ELR (cell line): ENCODE measurements at places on chromosomes 4 and X.

- DNase-seq: peak; percentile 36
Observed at GRCh38 chr4:78653655-78654054, 102.1 kb downstream of the ANXA3 start.

GRCh38 chr4:94304365-94304971 lies 38.2 kb downstream of the HPGDS start:
- peak; percentile 46 for DNase-seq

DNA sequence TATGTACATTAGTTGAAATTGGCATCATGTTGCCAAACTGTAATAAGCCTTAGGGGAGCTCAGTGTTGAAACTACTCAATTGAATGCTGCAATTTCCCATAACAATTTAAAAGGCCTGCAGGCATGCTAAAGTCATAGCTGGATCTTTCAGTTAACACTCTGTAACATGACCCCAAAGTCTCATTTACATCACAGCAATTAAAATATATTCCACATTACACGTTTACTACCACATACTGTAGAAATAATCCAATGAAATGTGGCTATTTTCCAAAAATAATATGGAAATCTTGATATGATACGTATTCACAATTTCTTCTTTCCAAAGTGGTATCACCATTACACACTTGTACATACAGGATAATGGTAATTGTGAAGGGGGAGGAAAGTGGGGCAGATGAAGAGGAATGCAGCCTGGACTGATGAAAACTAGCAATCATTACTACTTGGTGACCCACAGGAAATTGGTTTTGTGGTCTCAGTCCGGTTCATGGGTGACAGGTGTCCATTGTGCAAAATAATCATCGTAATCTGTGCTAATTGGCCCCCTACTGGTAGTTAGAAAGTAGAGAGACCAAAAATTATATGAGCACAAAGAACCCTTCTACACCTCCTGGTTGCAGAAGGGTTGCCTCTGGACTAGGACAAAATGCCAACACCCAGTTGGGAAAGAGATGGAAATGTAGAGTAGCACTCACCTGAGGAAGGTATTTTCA lies 63.7 kb downstream of the TENM3 start:
- DNase-seq: peak; percentile 20

DNA sequence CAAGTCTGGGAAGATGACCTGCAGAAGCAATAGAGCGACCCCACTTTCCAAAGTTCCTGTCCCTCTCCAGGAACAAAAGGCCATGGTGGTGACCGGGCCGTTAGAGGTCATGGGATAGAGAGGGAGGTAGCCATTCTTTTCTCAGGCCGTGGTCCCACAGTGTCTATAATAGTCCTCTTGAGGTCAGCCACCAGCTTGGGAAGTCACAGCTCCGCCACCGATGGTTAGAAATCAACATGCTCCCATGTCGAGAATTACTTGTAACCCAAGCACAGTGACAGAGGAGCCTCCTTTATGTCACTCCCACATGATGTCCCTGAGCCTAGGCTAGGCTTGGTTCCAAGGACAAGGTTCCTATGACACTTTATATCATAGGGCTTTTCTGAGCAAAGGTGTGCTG lies 48.3 kb upstream of the CBR4 start:
- DNase-seq: no peak

DNA sequence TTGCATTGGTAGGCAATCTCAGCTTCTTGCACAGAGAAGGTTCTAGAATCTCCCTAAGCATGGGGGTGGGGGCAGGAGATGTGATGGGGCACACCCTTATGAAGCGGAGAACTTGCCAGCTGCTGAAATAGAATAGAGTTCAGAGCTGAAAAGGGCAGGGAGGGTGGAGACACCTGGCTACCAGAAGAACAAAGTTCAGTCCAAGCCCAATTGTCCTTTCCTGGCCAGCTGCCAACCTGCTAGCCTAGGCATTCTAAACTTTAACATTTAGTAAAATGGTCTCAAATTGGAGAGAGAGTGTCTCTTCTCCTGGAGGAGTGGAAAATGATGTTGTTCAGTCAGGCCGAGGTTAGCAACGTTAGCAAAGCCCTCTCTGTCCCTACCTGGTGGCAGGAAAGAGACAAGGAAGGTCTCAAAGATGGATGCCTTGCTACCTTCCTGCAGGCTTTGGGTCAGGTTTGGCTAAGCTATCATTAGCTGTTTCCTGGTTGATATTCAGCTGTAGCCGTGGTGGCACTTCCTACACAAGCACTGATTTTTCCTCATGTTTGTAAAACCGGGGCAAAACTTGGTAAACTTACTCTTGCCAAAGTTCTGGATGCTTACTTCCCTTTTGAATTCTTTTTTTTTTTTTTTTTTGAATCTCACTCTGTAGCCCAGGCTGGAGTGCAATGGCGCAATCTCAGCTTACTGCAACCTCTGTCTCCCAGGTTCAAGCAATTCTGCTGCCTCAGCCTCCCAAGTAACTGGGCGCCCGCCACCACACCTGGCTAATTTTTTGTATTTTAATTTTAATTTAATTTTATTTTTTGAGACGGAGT lies 34.7 kb upstream of the NYX start:
- DNase-seq: no peak

DNA sequence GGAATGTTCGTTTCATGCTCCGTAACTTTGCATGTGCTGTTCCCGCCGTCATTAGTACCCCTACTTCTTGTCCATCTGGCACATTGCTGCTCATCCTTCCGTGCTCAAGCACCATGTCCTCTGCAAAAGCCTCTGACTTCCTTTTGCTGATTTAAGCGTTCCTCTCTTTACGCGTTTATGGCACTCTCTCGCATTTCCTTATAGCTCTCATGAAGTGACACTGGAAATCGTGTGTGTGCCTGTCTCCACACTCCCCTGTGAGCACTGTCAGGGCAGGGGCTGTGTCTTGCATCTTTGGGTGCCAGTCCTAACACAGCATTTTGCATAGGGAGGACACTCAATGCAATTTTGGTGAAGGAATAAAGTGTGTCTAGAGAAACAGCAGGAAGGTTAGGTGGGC lies 210.6 kb upstream of the FAT1 start:
- DNase-seq: no peak

GRCh38 chr4:169311643-169312365 lies 41.0 kb upstream of the SH3RF1 start:
- peak; percentile 73 for DNase-seq
